ENCODE measurements at places on chromosomes 7 and 10. TPM values are rescaled to one million over a fixed set of nuclear protein-coding genes. Genes with fewer than 3 reads are reported as not detected.

GRCh38 chr7:92404170-92404614 is 43.1 kb upstream of the GATAD1 start:
- no peak for DNase-seq

- no peak for DNase-seq
Observed at GRCh38 chr7:111785076-111785475, 222.8 kb upstream of the IMMP2L start.

- no peak for DNase-seq
Observed at GRCh38 chr10:79310911-79311573, 36.2 kb upstream of the PPIF start.

DNA sequence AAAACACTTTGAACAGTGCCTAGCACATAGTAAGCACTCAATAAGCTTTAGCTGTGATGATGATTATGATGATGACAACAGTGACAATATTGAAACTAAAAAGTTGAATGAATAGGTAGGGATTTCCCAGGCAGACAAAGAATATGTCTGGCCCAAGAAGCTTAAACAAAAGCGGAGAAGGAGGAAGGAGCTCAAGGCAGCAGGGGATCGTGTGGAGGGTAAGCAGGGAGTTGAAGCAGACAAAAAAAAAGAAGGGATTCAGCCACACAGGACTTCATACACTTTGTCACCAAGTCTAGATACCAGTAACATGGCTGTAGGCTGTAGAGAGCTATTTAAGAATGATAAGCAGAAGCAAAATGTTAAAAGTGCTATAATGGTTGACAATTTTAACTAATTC is 144.0 kb downstream of the CALN1 start:
- no peak for DNase-seq

- DNase-seq = no peak
Observed at GRCh38 chr7:112064627-112065385, 141.4 kb downstream of the DOCK4 start.

GRCh38 chr7:936386-937054 is 18.0 kb downstream of the ADAP1 start:
- peak; percentile 28 for DNase-seq

DNA sequence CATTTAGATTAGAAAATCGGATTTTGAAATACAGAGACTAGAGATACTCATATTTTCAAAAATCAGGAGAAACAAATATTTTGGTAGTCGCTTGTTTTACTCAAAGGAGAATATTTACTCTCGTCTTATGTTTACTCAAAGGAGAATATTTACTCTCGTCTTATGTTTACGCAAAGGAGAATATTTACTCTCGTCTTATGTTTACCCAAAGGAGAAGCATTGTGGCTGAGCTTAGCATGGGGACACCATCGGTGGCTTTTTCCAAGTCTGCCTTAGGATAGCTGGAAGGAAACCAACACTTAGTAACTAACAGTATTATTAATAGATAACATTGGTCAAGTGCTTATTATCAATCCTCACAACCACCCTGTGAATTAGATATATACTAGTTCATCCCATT is 71.8 kb downstream of the SNX10 start:
- no peak for DNase-seq

GRCh38 chr7:84247591-84247990 is 53.0 kb upstream of the SEMA3A start:
- peak; percentile 91 for DNase-seq

DNA sequence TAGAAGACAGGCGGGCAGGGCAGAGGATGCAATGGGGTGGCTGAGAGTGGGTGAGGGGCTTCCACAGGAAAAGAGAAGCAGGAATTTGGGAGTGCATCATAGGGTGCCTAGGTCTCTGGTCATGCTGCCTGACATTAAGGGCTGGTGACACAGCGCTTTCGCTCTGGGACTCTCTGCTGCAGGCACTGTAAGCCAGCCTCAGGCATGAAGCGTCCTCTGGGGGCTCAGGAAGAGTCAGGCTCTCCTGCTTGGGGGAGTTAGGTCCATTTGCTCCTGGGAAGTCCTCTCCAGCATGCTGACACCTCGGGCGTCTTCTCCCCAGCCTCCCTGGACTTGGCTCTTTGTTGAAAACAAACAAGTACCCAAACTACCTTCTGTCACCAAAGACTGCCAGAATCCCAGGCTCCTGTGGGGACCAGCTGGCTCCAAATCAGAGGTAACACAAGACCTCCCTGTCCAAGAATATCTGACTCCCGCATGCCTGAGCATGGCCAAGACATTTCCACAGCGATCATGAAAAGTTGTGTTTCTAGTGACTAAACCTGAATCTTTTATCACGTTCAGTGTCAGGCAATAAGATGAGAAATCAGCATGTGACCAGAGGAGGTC is 55.4 kb downstream of the GPR26 start:
- no peak for DNase-seq

DNA sequence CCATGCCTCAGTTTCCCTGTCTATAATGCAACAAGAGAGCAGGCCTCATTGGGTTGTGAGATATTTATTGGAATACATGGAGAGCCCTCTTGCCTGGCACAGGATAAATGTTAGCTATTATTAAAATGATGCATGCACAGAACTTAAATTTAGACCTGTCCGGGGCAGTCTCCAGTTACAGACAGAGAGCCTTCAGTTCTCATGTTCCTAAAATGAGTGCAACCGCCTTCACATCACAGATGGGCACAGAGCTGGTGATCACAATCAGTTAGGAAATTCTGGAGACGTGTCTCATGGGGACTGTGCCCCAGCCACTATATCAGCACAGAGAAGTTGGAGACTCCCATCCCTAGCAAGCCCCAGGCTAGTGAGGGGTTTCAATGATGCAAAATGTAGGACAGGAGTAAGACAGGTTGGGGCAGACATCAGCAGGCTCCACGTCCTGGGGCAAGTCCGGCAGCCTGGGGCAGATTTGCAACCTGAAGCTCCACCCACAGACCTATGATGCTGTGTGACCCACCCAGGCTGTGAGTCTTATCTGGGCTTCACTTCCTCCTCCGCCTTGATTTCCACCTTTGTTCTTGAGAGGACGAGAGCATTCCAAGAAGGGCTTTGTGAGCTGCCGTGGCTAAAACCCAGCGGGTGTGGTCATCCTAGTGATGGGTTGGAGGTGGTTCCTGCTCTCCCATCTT is 49.4 kb downstream of the CXCL12 start:
- DNase-seq = no peak

GRCh38 chr10:28947171-28947570 is 269.9 kb downstream of the BAMBI start:
- DNase-seq = peak; percentile 21

- peak; percentile 57 for DNase-seq
Observed at GRCh38 chr10:87862679-87863052, 667 bp downstream of the KLLN start.

DNA sequence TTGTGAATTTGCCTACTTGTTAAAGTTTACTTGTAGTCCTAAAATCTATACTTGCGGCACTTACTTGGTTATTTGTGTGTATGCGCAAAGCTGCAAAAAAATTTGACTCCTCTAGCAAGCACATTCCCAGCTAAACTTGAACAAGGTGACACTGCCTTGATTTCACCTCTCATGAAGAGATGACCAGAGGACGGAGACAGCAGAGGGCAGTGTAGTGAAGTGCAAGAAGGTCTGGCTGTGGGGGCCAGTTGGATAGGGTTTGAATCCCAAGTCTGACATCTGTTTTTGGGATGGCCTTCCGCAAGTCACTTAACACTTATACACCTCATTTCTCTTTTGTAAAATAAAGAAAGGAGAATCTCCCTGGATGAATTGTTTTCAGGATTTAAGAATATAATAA is 15.7 kb downstream of the SLK start:
- no peak for DNase-seq

DNA sequence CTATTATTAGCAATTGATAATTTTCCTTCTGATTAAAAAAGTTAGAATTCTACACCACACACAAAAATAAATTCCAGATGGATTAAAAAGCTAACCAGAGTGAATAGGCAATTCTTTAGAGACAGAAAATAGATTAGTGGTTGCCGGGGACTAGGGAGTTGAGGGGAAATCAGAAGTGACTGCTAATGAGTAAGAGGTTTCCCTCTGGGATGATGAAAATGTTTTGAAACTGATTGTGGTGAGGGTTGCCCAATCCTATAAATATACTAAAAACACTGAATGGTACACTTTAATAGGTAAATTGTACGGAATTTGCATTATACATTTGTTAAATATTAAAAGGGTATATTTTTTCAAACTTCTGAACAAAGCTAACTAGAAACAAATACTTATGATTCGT is 214.9 kb downstream of the GPAM start:
- DNase-seq = no peak

- DNase-seq = peak; percentile 90
Observed at GRCh38 chr7:67311901-67312300, 315.3 kb downstream of the TYW1 start.

GRCh38 chr7:33909755-33910154 is 4.4 kb downstream of the BMPER start:
- no peak for DNase-seq

DNA sequence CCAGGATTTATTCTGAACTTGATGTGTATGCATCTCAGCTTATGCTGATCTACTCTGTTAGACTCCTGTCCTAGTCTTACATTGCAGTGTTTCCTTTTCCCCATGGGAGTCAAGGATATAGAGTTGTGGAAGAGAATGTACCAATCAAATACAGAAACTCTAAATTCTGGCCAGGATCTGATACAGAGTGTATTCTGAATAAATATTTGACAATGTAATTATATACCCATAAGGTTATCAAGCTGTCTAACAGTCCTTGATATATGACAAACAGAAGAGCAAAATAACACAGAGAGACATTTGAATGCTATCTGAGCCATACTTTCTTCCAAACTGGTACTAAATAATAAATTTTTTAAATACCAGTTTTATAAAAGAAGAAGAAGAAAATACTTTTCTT is 116.8 kb downstream of the ETV1 start:
- DNase-seq = no peak

DNA sequence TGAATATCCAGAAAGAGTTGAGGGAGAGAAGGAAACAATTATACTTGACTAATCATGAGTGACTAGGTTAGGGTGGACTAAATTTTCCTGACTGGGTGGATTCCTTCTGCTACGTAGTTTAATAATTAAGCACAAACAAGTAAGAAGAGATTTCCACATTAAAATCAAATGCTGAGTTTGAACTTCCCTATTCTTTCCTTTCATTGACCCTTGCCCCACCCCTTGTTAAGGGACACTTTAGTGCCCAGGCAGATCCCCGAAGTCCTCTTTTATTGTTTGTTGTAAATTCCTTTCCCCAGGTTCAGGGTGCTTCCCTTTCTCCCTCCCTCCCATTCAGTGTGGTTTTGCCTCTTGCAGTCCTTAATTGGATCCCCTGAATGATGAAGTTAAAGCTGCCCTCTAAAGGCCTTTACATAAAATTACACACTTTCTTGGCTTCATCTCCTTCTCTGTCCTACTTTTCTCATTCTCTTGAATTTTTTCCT is 8.8 kb upstream of the SPAM1 start:
- DNase-seq = peak; percentile 0

DNA sequence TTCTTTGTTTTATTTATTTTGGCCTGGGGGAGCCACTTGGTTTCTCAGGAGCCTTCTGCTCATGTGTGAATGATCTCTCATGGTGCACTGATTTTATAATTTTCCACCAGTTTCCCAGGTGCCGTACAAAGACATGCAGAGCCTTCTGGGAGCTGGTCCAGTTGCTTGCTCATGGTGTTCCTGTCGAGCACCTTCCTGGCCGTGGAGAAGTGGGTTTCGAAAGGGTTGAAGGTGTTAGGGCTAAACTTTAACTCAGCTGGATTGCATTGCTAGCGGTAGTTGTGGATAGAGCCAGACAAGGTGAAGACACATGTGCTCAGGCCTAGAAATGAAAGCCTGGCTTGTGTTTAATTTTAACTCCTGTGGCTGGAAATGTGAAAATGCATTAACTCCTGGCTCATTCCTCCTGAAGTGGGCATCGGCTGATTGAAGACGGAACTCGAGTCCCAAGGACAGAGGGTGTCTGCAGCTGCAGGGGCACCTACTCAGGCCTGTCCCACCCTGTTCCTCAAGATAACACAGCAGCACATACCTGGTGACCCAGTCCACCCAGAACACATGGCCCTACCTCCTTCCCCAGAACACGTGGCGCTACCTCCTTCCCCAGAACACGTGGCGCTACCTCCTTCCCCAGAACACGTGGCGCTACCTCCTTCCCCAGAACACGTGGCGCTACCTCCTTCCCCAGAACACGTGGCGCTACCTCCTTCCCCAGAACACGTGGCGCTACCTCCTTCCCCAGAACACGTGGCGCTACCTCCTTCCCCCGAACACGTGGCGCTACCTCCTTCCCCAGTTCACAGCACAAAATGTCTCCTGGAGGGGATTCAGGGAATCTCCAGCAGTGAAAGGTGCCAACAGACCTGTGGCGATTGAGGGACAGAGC is 133.2 kb downstream of the WDR37 start:
- DNase-seq = no peak

- peak; percentile 71 for DNase-seq
Observed at GRCh38 chr7:157318015-157318706, 18.6 kb upstream of the DNAJB6 start.

Gene ATP6V0A4
- 0.18 TPM for total RNA-seq

Gene EIF4H
- 241 TPM for total RNA-seq

Gene PAPOLB
- under 0.01 TPM for total RNA-seq

Gene EPO
- not detected for total RNA-seq

Gene NSUN5
- 10.0 TPM for total RNA-seq
